ENCODE measurements at places on chromosomes 13 and 19.

GRCh38 chr19:48319647-48320541 is 5.5 kb upstream of the EMP3 start:
- DNase-seq, result peak; percentile 87

GRCh38 chr13:99046851-99047250 is 69.0 kb upstream of the DOCK9 start:
- no peak for DNase-seq

- no peak for DNase-seq
Observed at GRCh38 chr13:48761256-48761655, 107.5 kb downstream of the CYSLTR2 start.

- no peak for DNase-seq
Observed at GRCh38 chr19:51441410-51442390, 16.6 kb downstream of the SIGLEC8 start.

GRCh38 chr13:76720416-76720815 is 165.8 kb downstream of the KCTD12 start:
- DNase-seq, result no peak

GRCh38 chr19:2337329-2337707 is 8.8 kb downstream of the SPPL2B start:
- peak; percentile 69 for DNase-seq
